ENCODE measurements at places on chromosomes 13 and 19.

DNA sequence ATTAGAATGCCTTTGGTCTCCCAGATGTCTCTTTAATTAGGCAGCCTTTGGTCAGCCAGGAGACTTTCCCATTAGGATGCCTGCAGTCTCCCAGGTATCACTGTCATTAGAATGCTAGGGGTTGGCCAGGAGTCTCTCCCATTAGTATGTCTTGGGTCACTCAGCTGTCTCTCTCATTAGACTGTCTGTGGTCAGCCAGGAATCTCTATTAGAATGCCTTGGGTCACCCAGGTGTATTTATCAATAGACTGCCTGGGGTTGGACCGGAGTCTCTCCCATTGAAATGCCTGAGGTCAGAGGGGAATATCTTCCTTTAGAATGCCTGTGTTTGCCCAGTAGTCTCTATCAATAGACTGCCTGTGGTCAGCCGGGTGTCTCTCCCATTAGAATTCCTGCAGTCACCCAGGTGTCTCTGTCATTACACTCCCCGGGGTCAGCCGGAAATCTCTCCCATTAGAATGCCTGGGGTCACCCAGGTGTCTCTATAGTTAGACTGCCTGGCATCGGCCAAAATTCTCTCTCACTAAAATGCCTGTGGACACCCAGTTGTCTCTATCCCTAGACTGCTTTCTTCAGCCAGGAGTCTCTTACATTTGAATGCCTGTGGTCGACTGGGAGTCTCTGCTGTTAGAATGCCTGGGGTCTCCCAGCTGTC is 1460.3 kb downstream of the UQCRFS1 start:
- no peak for DNase-seq

- DNase-seq: no peak
These were observed 34.4 kb downstream of the ATP7B start for GRCh38 chr13:51976890-51977289.

GRCh38 chr13:90498816-90499215 is 848.7 kb upstream of the MIR17HG start:
- no peak for DNase-seq

- no peak for DNase-seq
These were observed 14.9 kb downstream of the ONECUT3 start for GRCh38 chr19:1768248-1768647.

- no peak for DNase-seq
These were observed 125.0 kb downstream of the URI1 start for GRCh38 chr19:30066781-30067759.

DNA sequence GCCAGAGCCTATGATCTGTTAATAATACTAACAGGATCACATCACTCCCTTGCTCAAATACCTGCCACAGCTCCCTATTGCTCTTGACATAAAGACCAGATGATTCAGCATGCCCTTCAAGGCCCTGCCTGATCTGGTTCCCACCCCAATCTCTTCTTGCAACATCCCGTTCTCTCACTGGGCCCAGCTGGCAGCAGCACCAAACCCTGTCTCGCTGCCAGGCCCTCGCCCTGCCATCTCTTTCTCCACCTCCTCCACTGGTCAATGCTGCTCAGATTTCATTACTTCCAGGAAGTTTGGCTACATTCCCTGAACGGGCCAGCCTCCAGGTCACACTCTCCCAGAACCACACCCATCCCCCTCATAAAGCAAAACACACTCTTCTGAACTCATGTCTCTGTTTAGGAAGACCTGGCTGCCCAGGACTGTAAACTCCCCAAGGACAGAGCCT is 8.6 kb upstream of the BCAT2 start:
- no peak for DNase-seq

- no peak for DNase-seq
These were observed 12.8 kb downstream of the ZNF229 start for GRCh38 chr19:44435441-44435840.

- DNase-seq: peak; percentile 66
These were observed 12.7 kb downstream of the NPAS1 start for GRCh38 chr19:47032171-47032811.

- no peak for DNase-seq
These were observed at the start of gene ETFB for GRCh38 chr19:51365965-51366388. Gene ETFB (minus strand): TSS chr19:51366388. CDS start chr19:51366326, 62 bp downstream.

DNA sequence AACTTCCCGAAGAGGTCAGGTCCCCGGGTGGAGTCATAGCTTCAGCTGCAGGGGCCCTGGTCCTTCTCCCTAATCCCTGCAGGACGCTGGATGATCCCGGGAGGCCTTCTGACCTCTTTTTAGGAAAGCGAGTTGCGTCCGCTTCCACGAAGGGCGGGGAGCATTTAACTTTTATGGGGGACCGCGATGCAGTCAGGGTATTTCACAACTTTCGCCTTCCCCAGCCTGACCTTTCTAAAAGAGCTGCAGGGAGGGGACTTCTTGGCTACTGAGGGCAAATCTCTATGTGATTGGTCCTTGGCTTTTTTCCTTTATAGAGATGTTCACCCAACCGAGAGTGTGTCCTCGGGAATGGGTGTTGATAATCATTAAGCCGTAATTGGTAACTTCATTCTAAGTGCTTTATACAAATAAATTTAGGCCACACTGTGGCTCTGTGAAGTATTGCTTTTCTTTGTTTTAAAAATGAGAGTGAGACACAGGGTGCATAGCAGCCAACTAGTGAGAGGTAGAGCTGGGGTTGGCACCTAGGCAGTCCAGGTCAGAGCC is 778 bp downstream of the ZNF230 start:
- no peak for DNase-seq

DNA sequence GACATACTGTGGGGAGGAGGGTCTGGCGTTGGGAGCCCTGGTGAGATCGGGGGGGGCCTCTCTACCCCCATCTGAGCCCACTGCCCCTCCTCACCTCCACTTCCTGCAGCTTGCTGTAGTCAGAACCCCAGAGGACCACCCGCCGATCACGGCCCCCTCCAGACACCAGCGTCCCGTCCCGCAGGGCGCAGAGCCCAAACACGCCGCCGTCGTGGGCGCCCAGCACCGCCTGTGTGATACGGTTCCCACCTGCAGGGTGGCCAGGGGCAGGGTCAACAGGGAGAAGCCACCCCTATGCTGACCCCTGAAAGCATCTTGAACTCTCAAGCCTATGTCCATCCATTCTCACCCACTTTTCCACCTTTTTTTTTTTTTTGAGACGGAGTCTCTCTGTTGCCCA is 17.8 kb downstream of the EML2 start:
- DNase-seq: no peak

DNA sequence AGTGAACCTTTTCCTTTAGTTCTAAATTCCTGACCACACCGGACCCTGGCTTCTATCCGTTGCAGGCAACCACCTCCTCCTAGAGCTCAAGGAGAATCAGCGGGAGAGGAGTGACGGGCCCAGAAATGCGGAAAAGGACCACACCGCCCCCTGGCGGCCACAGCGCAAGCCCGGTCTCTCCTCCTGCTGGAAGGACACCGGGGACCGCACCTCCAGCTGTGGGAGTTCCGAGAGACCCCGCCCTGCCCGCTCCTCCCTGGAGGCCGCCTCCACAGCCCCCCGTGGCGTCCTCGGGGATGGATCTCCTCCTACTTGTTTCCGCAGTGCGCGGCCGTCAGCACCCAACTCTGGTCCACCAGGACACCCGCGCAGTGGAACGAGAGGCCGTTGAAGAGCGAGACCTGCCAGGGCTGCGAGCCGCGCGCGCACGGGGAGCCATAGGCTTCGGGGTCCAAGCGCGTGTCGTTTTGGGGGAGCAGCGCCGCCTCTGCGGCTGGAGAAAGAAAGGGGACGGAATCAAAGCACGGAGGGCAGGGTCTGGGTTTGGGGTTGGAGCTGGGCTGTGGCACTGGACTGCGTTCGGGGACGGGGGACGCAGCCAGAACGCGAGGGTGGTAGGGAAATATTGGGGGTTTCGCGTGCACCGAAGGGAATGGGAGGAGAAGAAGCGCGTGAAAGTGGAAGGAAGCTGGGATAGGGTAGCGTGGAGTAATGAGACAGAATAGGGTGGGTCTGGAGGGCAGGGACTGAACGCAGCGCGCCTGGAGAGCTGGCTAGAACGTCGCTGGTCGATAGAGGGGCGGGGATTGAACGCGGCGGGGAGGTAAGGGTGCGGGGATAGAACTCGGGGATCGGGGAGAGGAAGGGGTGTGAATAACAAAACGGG is 2.5 kb downstream of the KLK10 start:
- DNase-seq: no peak

- DNase-seq: no peak
These were observed 117.9 kb downstream of the ITGBL1 start for GRCh38 chr13:101570410-101570809.

- no peak for DNase-seq
These were observed 6.7 kb upstream of the HOOK2 start for GRCh38 chr19:12782174-12782423.
